Right ventricle myocardium superior (tissue), 1 donor: ENCODE measurements at places on chromosomes 13 and 19. TPM values are rescaled to one million over a fixed set of nuclear protein-coding genes. Genes with fewer than 3 reads are reported as not detected.
A peak's percentile ranks its signal among the peaks of the same experiment; 100 is the strongest.

Gene CATSPERD
- total RNA-seq: not detected

Gene SIGLEC14
- total RNA-seq: 1.00 TPM

Gene TLE2
- total RNA-seq: 55.7 TPM

- DNase-seq: no peak
These were observed 28.2 kb downstream of the IGFL2 start for GRCh38 chr19:46176116-46176860.

- no peak for DNase-seq
These were observed 836.4 kb downstream of the SLITRK6 start for GRCh38 chr13:84962849-84963248.

- no peak for DNase-seq
These were observed 156.4 kb upstream of the FREM2 start for GRCh38 chr13:38530492-38530891.

GRCh38 chr13:73522937-73523336, 464.1 kb downstream of the KLF5 start:
- DNase-seq: no peak

GRCh38 chr13:102187313-102187712, 214.5 kb downstream of the FGF14 start:
- no peak for DNase-seq

DNA sequence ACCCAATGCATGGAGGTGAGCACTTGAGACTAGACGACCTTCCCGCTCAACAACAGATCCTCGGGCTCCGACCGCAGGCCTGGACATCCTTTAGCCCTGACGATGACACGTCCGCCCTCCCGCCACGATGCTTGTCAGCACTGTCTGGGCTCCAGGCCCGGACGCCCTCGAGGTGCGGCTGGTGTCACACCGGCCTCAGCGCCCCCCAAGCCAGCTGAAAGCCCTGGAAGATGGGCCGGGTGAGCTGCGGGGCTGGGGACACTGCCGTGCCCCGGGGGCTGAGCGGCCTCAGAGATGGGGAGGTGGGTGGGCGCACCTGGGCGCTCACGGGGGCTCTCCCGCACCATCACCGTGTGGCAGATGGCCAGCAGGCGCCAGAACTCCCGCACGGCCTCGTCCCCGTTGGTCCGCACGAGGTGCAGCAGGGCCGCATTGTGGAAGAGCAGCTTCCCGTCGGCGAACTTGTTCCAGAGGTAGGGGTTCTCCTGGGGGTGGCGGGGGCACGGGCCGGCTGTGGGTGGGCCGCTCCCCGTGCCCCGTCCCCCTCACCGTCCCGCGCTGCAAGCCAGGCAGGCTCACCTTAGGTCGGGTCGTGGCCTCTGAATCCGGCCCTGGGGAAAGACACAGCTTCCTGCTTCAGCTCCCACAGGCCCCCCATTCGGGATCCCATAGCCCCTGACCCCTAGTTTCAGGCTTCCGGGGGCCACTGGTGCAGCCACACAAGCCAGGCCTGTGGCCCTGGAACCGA, 15.5 kb downstream of the ATP8B3 start:
- DNase-seq: no peak

DNA sequence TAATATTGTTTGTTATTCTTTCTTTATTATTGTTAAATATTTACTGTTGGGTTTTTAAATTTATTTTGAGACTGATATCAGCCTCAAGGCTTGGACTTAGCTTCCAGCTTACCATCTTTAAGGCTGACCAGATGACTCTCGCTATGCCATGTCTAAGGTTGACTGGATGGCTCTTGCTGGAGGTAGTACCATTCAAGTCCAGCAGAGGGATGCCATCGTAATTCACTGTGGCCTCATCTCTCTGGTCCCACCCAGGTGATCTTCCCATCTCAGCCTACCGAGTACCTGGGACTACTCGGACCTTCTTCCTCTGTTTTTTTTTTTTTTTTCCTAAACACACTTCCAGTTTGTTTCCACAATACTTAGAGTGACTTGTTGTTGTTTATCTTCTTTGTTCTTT, 41.7 kb upstream of the ZNF91 start:
- no peak for DNase-seq

DNA sequence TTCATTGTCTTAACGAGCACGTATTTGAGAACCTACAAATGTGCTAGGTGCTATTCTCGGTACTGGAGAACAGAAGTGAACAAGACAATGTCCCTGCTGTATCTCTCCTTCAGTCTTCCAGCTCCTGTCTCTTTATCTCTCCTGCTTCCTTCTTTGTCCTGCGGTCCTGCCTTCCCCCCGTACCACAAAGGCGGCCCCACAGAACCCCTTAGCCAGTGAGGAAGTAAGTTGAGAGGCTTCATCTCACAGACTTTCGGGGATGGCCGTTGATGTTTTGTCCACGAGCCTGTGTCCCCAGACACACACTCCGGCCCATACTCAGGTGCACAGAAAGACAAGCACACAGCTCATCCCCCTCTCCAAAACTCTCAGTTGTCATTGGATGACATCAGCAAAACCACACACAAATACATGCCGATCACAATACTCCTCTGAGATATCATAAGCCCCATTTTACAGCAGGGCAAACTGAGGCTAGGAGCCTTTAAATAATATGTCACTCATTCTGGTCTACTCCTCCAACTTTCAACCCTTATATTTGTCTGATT, 507 bp upstream of the SWSAP1 start:
- DNase-seq: no peak

DNA sequence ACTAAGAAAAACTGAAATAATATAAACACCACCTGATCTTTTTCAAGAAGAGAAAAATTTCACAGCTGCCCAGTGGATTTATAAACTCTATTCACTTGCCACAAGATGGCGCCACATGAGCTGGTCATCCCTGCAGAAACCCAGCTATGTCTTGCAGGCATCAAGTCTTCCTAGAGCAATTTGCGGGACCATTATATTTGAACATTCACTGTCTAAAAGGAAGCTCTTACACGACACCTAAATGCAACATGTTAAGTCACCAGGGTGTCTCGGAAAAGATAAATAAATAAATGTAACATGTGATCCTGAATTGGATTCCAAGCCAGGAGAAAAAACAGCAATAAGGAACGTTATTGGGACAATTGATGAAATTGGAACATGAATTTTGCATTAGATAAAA, 20.3 kb upstream of the AKT2 start:
- DNase-seq: no peak

DNA sequence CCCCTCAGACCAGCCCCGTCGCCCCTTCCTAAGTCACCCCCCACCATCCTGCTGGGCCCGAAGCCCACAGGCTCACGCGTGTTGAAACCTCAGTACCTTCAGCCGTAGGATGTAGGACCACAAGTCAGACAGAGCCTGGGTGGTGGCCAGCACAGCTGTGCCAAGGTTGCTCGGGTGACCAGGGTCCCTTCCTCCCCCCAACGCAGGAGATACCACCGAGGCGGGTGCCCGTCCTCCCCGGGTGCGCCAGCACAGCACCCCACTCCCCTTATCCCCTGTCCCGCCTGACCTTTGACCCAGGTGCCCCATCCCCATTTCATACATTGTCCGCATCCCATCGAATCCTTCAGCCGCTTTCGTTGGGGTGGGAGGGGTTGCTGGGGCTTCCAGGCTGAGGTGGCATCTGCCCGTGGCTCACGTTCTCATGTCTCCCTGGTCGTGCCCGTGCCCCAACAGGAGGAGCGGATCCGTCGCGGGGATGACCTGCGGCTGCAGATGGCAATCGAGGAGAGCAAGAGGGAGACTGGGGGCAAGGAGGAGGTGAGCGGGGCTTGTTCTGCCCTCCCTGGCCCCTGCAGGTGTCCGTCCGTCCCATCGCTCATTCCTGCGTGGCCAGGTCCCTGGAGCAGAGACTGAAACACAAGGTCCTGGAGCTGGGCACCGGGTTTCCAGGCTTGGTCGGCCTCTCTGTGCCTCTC, 14.5 kb downstream of the EPN1 start:
- peak; percentile 34 for DNase-seq

DNA sequence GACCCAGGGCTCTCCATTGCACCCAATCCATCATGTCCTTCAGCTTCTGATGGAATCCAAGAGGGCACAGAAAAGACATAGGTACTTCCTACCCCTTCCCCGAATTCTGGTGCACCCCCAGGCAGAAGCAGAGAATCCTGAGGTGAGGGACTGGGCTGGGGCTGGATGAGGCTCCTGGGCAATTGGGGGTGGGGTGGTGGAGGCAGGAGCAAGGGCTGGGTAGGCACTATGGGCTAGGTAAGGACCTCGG, 2.7 kb upstream of the KCNC3 start:
- no peak for DNase-seq

- DNase-seq: no peak
These were observed 1353.9 kb downstream of the UQCRFS1 start for GRCh38 chr19:27858981-27859581.
